ENCODE measurements at places on chromosomes 3 and 15.

DNA sequence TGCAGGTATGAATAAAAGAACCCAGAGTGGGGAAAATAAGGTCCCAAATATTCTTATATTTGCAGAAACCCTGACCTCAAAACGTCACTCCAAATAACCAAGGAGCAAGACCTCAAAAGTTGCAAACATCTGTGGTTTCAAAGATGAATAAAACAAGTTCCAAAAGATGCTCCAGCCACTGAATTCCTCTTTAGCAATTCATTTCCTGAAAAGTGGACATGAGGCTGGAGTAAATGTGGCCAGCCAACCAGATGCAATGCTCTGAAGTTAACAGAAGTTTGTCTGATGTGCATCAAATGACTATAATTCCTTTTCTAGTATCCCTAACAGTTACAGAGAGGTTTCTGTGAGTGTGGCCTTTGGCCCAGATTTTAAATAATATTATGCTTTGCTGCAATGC lies 71.2 kb upstream of the WNT5A start:
- DNase-seq: no peak

DNA sequence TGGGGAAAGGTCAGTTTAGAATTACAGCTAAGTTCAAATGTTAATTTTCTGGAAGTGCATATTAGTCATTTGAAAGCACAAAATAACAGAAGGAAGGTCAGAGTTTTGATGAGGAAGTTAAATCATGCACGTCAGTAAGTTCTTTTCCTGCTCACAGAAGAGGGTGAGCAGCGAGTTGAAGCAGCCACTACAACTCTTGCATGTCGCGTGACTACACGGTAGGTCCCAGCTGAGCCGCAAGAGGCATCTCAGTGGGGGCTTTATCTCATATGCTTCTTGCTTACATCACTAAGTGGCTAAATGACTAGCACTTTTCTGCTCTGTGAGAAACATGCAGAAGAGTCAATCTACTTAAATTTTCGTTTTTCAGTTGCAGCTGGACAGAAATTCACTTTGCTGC lies 21.3 kb upstream of the SEC62 start:
- DNase-seq: peak; percentile 41

DNA sequence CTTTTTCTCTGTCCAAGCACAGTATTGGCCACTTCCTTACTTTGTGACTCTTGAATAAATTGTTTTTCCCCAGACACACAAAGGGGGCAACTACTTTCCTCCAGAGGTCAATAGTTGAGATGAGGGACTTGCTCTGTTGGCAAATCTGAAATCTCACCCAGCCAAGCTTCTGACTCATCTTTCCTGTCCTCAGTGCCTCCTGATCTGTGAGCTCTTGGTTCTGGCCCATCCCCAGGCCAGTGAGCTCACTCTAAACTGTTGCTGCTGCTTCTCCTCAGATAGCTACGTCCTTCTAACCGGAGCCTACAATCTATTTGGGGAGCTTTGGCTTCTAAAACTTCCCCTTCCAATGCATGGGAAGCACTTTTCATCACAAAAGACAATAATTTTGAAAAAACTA lies 50.0 kb upstream of the NMD3 start:
- DNase-seq: no peak

DNA sequence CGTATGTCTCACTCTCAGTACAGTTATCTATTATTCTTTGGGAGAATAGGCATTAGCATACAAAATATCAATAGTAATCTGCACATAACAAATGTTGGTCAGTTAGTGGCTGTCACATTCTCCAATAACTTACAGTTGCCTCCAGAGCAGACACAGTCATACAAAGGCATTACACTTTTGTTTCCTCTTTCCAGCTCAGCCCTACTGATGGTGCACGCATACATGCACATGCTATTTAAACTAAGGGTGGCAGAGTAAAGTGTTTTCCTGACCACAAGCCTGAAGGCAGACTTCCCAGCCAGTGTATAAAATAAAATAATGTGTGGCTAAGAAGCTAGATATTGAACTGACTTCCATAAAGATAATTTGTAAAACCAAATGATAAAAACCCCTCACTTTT lies 47.6 kb downstream of the PHLDB2 start:
- no peak for DNase-seq

DNA sequence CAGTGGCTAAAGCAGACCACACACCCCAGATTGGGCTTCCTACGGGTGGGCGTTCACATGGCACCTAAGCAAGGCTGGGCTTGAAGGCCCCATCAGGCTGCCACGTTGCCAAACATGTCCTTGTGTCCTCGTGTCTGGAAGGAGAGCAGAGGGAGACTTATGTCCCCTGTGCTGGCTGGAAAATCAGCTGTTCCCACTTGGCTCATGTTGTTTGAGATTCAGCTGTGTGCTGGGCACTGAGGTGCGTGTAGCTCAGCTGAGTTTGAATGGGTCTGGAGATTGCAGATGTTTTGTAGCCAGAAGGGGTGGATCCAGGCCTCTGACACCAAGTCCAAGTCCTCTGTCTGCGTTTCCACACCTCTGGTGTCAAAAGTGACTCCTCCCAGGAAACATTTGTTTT lies 34.6 kb downstream of the RLBP1 start:
- no peak for DNase-seq

DNA sequence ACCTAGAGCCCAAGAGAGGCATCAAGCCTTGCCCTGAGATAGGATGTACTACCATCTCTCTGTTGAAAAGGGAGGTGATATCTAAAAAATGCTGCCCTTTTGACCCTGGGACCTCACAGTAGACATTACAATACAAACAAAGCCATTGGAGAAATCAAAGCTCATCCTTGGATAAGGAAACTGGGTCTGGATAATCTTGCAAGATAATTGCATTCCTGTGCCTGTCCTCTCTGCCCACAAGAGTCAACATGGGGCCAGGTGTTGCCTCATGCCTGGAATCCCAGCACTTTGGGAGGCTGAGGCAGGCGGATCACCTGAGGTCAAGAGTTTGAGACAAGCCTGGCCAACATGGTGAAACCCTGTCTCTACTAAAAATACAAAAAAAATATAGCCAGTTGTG lies 57.3 kb upstream of the DLG1 start:
- no peak for DNase-seq

DNA sequence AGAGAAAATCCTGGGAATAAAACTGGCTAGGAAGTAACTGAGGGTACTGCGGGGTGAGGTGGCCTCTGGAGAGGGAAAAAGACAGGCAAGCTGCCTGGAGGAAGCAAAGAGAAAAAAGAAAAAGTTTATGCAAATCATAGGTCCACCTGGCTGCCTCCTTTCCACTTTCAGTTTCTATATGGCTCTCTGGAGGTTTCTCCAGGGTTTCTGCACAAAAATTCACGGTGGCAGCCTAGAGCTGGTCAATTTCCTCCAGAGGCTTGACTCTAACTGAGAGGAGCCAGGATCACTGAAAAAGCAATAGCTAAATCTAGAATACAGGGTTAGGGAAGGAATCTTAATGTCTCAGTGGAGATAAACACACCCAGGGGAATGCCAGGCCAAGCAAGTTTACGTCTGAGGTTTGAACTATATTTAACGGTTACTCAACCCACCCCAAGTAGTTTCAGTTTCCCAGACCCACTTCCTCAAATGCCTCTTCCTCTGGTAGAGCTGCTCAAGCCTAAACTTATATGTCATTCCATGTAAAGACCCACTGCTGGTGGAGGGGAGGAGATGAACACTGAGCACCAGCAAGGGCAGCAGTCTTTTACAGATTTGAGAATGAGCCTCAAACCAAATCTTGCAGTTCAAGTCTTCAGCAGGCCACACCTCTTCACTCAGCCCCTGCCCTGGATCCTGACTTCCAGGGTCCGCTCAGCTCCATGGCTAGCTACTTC lies 5.7 kb downstream of the LYSMD2 start:
- DNase-seq: peak; percentile 46

DNA sequence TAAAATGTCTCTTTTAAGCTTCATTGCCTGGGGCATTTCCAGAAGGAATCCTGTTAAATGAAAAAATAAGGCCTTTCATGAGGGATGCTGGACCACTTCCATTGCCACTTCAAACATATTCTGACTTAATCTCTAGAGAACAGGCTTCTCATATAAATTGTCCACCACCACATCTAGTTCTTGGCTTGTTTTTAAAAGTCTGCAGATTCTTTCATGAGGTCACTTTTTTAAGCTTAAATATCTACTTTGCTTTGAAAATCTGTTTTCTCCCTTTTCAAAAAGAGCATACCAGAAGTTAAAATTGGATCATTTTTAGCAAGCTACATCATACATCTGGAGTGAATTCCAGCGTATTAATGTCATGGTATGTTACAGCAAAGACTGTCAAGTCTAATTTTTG lies 131.6 kb downstream of the C3orf70 start:
- DNase-seq: peak; percentile 53

- no peak for DNase-seq
Observed at GRCh38 chr15:79170256-79170664, 79.7 kb upstream of the RASGRF1 start.

- peak; percentile 43 for DNase-seq
Observed at GRCh38 chr3:86990012-86990733, 776 bp downstream of the VGLL3 start.

DNA sequence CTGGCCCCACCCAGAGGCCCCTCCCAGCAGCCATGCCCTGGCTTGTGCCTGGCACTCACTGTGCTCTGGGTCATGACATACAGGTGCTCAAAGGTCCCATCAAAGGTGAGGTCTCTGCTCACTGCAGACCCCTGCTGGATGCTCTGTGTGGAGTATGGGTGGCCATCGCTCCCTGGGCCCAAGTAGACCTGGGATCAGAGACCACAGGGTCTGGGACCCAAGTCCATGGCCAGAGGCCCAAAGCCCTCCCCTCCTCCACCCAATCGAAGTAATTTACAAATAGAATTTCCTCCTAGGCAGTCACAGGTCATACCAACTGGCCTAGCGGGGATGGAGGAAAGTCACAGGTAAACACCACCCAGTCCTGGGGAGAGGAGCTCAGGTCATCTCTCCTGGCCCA lies 7.6 kb downstream of the PLXNB1 start:
- no peak for DNase-seq

DNA sequence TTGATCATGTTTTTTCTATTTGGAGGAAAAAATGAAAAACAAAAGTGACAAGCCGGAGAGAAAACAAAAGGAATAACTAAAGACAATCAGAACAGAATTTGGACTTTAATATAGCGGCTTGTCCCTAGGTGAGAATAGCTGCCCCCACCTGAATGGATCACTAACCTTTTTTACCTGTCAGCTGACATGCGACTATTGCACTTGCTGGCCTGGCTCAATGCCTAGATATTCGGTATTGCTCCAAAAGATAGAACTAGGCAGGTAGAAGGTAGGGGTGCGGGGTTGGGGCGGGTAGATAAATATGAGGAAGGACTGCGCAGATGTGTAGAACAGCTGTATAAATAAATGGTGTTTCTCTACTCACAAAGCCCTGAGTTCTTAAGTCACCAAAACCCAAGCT lies 650 bp upstream of the MORC1 start:
- no peak for DNase-seq

DNA sequence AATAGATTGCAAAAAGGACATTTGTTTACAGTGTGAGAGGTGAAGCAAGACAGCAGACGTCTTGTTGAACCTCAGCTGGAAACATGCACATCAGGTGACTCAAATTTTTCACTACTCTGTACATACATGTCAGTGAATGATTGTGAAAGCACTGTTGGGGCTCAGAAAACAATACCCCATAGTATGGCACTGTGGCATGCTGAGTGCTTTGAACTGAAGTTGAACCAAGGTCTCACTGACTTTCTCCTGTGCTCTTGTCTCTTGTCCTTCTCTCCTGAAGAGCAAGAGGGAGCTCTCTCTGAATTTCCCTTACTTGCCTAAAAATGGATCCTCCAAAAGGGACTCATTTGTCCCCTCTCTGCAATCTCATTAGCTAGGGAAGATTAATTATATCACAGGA lies 24.5 kb upstream of the NEDD4 start:
- DNase-seq: no peak

DNA sequence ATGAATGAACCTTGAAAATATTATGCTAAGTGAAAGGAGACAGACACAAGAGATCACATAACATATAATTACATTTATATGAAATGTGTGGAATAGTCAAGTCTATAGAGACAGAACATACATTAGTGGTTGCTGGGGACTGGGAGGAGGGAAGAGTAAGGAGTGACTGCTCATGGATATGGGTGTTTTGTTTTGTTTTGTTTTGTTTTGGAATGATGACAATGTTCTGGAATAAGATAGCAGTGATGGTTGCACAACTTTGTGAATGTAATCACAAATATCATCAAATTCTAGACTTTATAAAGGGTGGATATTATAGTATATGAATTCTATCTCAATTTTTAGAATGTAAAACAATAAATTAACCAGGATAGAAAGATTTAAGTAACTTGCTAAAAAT lies 57.4 kb upstream of the PHLDB2 start:
- DNase-seq: peak; percentile 81

DNA sequence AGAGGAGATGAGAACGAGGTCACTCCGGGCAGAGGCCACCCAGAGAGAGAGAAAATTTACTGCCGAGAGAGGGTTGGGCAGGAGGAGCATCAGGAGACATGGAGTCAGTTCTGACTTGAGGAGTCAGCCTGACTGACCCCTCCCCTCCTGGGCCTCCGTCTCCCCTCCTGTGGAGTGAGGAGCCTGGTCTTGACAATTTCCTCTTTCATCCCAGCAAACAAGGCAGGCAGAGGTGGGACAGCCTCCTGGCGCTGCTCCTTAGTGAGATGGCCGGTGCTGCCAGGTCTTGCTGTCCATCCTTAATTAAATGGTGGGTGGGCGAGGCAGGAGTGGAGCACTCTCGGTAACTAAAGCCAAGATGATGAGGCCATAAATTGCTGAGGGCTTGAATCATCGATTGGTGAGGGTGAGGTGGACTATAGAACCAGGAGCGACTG lies 60.6 kb downstream of the CYP11A1 start:
- DNase-seq: no peak

GRCh38 chr3:71041371-71041770 lies 542.2 kb downstream of the FOXP1 start:
- DNase-seq: peak; percentile 16

GRCh38 chr15:69794645-69795469 lies 302.9 kb downstream of the TLE3 start:
- peak; percentile 60 for DNase-seq

GRCh38 chr3:4045756-4046155 lies 246.5 kb downstream of the LRRN1 start:
- DNase-seq: no peak

GRCh38 chr3:129663045-129663446 lies 56.6 kb upstream of the PLXND1 start:
- DNase-seq: peak; percentile 41

GRCh38 chr3:41881233-41881821 lies 80.6 kb downstream of the ULK4 start:
- DNase-seq: peak; percentile 73

DNA sequence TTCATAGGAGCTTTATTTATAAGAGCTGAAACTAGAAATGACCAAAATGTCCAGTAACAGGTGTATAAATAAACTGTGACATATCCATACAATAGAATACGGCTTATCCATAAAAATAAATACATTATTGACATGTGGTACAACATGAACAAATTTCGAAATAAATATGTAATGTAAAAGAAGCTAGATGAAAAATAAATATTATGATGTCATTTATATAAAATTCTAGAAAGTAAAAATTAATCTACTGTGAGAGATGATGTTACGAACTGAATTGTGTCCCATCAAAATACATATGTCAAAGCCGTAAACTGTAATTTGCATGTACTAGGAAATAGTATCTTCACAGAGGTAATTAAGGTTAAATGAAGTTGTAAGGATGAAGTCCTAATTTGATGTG lies 1104.9 kb downstream of the NSUN3 start:
- DNase-seq: no peak
